ENCODE measurements at places on chromosomes 3 and 15.

- DNase-seq: no peak
Measured at GRCh38 chr3:110791995-110792686, 279.5 kb upstream of the NECTIN3 start.

DNA sequence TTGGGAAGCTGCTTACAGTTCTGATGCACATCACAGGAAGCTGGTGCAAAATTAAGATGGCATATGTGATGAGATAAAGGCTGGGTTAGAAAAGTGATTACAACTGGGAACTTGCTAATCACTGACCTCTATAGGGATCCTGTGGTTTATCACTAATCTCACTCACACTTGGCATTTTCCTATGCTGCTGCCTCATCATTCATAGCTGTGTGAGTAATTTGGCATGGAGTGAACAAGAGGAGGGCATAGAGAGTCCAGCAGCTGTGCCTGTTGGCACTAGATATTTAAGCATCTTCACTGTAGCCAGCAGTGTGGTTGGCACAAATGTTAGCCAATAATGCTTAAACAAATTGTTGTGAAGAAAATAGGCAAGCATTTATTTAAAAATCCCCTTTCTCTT is 217.7 kb upstream of the CGNL1 start:
- DNase-seq: peak; percentile 7

DNA sequence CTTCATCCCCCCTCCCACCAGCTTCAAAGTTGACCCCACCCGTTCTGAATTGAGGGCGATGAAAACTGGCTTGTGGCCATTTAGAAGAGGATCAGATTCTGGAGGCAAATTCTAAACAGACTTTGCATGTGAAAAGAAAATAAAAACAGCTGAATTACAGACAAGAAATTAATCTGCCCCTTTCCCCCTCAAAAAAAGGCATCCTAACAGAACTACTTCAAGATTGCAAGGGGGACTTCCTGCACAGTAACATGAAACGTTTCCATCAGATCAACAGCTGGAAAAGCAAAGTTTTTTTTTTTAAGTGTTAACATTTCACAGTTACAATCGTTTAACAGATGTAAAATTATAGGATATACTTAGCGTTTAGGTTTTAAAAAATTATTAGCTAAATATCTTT is 229.3 kb downstream of the RORA start:
- DNase-seq: no peak

- DNase-seq: no peak
Measured at GRCh38 chr3:120470870-120471269, 20.1 kb upstream of the FSTL1 start.

DNA sequence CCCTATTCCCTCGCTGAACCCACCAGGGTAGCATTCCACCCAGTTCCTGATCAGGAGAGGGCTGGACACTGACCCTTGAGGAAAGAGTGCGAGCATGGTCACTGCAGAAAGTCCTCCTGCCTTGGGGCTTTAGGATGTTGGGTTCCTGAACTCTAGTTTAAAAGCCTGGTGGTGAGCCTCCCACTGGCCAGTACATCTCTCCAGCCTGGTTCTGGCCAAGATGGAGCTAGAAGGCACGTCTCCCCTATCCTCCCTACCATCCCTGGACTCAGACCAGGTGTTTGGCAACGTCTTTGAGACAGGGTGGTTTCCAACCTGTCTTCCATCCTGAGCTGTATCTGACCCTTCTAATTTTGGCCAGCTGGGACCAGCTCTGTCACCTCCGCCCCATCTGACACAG is 31.4 kb downstream of the NBEAL2 start:
- DNase-seq: no peak

- DNase-seq: no peak
Measured at GRCh38 chr15:35007397-35007796, 19.3 kb upstream of the ZNF770 start.

DNA sequence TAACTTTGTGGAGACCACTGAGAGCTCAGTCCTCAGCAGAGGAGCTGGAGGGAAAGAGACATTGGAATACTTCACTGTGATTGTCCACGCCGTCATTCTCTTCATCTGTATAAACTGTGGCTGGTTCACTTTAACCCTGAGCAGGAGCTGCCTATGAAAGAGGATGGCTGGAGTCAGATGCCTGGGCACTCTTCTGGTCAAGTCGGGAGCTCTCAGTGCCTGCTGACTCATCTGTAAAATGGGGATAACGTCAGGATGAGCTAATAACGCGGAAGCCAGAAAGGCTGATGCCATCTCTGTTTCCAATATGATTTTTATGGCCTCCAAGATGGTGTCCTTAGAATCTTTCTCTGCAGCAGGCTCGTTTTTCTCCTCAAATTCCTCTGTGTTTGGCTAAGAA is 51.6 kb upstream of the MRPS22 start:
- no peak for DNase-seq

DNA sequence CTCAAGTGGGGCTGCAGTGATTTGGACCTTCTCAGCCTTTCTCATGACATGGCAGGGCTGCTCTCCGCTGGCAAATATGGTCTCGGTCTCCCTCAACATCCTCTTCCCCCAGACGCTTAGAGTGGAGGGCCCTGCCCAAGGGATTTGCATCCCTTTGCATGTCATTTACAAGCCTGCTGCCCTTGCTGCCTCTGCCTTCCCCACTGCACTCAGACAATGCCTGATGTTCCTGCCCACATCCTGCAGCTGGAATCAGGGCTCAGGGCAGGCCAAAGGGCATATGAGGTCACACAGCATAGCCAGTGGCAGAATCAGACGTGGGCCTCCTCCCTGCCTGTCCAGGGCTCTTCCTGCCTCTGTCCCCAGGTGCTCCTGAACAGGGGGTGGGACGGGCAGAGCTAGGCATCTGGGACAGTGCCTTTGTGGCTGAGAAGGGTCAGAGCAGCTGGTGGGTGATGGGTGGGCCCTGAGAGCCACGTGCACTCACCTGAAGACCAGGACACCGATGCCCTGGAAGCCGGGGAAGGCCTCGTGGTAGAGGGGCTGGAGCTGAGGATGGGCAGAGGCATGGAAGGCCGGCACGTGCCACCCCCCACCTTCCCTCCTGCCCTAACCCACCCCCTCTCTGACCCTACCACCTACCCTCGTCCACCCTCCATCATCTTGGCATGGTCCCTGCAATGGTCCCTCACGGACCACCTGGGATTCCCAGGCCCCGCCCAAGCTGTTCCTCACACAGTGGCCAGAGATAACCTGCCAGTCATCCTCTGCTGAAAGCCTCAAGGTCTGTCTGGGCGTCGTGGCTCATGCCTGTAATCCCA is 27.4 kb upstream of the GOLGA6C start:
- DNase-seq: no peak

DNA sequence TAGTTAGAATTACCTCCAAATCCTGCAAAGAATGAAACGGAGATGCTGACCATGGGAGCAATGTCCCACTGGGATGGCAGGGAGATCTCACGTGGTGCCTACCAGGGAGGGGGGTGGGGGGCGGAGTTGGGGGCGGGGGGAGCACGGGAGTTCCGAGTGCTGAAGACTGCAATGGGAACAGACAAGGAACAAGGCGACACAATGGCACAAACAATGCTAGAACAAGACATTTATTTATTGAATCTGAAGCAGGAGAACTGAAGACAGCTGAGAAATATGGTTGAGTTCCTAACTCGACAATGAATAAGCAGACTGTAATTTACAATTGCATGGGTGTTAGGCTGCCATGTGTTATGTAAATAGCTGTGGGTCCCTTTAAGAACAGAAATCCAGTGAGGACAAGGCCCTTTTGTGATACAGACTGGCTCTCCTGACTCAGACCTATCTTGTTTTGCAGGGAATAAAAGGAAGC is 91.2 kb downstream of the AQP9 start:
- DNase-seq: peak; percentile 63

- DNase-seq: no peak
Measured at GRCh38 chr3:178169421-178169820, 366.8 kb upstream of the KCNMB2 start.

Data from urothelium cell line (cell line).